ENCODE measurements at places on chromosomes 2 and 18.

GRCh38 chr18:79884294-79884962 lies 67.0 kb downstream of the SLC66A2 start:
- peak; percentile 2 for DNase-seq

GRCh38 chr18:57445488-57446319 lies 10.5 kb downstream of the ONECUT2 start:
- DNase-seq, result no peak

- DNase-seq, result peak; percentile 43
Measured at GRCh38 chr2:161576421-161576820, 47.8 kb upstream of the SLC4A10 start.

DNA sequence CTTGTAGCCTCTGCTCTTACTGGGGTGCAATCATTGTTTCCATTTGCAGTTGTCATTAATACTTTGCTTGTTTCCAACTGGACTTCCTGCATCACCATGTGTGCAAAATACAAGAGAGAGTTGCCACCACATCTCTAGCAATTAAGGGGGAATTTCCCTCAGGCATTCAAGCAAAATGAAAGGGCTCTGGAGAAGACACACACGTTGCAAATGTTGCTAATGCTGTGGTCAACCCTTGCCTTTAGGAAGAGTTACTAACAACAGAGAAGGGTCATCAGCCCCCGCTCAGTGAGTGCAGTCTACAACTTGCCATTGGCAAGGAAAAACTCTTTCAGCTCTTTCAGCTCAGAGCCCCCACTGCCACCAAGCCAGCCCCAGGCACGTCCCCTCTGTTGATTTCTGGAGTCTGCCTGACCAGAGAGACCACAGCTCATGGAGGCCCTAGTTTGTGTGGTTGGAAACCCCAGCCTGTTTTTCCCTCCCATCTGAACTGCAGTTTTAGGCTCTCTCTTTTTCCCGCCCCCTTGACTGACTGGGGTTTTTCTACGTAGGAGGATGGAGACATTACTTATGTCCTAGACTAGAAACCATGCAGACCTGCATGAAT lies 25.9 kb upstream of the GPR45 start:
- no peak for DNase-seq

- DNase-seq, result no peak
Measured at GRCh38 chr2:134412639-134412999, 158.7 kb downstream of the MGAT5 start.

DNA sequence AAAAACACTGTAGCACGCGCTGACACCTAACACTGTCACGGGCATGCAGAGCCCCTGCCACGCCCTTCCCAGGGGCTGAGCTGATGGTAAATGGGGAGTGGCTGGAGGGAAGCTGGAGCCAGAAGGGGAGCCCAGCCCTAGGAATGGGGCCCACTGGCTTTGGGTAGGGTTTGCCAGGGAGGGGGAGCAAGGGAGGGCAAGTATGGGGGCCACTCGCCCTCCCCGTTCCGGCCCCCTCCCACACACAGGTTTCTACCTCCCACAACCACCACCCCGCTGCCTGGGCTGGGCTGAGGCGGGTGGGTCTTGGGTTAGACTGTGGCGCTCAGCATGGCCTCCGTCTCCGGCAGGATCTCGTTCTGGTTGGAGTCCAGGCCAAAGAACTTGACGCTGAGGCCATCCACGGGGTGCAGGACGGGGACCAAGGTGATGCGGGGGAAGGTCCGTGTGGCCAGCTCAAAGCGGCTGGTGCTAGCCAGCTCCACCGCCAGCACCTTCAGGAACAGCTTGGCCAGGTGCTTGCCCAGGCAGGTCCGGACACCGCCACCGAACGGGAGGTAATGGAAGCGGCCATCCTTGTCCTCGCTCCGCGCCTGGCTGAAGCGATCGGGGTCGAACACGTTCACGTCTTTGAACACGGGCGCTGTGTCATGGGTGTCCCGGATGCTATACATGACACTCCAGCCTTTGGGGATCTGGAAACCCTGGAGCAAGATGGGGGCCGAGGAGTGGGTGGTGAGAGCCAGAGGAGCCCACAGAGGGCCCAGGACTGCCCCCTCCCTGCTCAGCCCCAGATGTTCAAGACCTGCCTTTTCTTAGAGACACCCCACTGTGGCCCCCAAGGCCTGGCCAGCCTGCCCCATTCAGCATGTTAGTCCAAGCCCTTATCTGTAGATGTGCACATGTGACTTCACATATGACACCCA lies 15.5 kb downstream of the CYP26B1 start:
- DNase-seq, result no peak

DNA sequence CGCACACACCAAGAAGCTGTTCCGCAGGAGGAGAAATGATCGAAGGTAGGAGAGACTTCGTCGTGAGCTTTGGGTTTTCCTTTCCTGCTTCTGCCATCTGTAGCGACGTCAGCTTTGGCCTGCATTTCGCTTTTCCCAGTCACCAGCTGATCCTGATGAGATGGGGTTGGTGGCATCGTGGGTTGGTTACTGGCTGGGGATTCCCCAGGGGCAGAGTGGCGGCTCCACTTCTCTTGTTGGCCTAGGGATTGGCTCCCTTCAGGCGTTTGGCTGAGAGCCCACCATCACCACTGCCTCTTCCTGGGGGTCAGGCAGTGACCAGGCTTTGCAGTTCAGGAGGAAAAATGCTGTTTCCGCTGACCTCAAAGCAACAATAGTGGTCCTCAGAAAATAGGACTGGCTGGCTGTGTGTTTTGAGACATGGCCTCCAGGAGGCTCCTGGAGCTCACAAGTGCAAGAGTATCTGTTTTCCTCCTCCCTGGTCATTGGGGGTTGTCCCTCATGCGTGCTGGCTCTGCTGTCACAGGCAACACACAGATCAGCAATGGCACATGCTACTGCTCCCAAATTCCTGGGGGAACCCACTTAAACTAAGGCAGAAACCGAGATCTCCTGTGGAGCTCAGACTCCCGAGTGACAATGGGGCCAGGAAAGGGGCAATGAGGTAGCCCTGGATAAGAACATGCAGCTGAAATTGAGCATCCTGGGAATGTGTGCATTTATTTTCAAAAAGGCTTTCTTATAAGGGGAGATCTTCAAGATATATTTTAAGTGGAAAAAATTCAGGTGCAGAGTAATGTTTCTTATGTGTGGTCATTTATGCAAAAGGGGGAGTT lies 173.0 kb downstream of the CTIF start:
- DNase-seq, result peak; percentile 27

GRCh38 chr2:69221960-69222751 lies 164.9 kb downstream of the GFPT1 start:
- DNase-seq, result no peak

DNA sequence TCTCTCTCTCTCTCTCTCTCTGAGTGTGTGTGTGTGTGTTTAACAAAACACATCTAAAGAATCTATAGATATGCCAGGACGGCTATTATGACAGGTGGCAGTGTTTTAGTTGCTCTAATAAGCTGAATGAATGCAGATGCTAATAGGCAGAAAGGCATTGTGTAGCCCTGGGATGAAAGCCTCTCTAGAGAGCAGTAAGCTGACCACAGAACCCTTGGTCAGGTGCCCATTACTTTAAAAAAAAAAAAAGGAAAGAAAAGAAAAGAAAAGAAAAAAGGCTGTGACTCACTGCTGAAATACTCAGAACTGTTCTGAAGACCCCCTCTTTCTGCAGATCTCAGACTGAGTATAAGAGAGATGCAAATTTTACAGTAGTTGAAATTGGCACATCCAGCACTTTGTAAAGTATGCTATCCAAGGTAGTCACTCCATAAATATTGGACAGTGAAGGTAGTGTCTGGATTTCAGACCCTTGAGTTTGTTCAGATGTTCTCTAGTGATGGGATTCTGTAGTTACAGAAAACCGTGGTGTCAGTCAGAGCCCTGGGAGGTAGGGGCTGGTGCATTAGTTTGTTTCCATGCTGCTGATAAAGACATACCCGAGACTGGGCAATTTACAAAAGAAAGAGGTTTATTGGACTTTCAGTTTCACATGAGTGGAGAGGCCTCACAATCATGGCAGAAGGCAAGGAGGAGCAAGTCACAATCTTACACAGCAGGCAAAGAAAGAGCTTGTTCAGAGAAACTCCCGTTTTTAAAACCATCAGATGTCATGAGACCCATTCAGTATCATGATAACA lies 30.9 kb downstream of the OSBPL6 start:
- DNase-seq, result no peak

- DNase-seq, result peak; percentile 81
Measured at GRCh38 chr2:218852911-218853667, 6.5 kb upstream of the WNT6 start.

DNA sequence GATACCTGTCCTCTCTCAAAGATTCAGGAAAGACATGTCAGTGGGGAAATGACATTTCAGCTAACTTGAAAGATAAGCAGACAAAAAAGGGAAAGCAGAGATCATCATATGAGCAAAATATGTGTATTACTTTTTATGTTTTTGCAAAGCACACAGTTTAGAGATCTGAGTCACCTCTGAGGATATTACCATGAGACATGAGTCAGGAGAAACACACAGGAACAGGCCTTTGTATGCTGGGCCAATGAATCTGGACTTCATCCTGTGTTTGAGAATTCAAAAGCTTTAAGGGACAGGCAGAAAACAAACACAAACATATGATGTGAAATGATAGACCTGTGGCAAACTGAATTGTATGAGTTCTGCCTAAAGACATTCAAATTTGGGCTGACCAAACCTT lies 306.0 kb upstream of the EPC2 start:
- no peak for DNase-seq

- DNase-seq, result no peak
Measured at GRCh38 chr2:120509991-120510735, 164.2 kb downstream of the INHBB start.

GRCh38 chr2:149019768-149020167 lies 18.7 kb upstream of the LYPD6B start:
- no peak for DNase-seq

DNA sequence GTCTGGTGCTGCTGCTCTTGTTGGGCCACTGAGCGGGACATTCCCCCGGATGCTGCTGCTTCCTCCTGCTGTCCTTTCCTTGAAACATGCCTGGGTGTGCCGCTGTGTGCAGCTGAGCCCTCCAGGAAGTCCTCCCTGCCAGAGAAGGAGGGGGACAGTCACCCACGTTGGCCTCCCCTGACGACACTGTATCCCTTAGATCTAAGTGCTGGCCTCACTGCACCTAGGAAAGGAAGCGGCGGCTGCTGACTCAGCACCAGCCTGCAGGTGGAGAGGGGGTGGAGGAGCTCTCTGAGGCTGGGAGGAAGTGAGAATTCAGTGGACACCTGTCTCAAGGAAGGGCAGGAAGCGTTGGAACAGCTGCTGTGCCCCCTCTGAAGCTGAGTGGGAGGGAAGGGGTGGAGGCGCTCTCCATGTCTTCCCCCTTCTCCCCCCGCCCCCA lies 239.8 kb downstream of the HAUS1 start:
- peak; percentile 79 for DNase-seq
